ENCODE measurements at places on chromosomes 4 and X. TPM values are rescaled to one million over a fixed set of nuclear protein-coding genes. Genes with fewer than 3 reads are reported as not detected.

LDB2 gene
- 38.7 TPM for total RNA-seq

ZNF630 gene
- 1.5 TPM for total RNA-seq

PAGE1 gene
- not detected for total RNA-seq

UGT2B10 gene
- not detected for total RNA-seq

PF4V1 gene
- total RNA-seq = 0.33 TPM

AR gene
- total RNA-seq = 16.6 TPM

SERTM2 gene
- total RNA-seq = 1.9 TPM

ELF2 gene
- 30.0 TPM for total RNA-seq

SCML1 gene
- total RNA-seq = 10.2 TPM

ARHGEF38 gene
- not detected for total RNA-seq

HSFX4 gene
- not detected for total RNA-seq

USP11 gene
- total RNA-seq = 53.0 TPM

BEND2 gene
- total RNA-seq = not detected

RIPPLY1 gene
- total RNA-seq = not detected

EVC gene
- total RNA-seq = 59.4 TPM
